Frontal cortex (tissue), 4 donors: ENCODE measurements at places on chromosomes 4 and X.

GRCh38 chr4:157934151-157934550 lies 238.7 kb downstream of the GASK1B start:
- DNase-seq: no peak

GRCh38 chr4:104969394-104970082 lies 177.1 kb upstream of the TET2 start:
- DNase-seq: no peak

- no peak for DNase-seq
These were observed 22.5 kb downstream of the GABRA3 start for GRCh38 chrX:152428596-152428995.

DNA sequence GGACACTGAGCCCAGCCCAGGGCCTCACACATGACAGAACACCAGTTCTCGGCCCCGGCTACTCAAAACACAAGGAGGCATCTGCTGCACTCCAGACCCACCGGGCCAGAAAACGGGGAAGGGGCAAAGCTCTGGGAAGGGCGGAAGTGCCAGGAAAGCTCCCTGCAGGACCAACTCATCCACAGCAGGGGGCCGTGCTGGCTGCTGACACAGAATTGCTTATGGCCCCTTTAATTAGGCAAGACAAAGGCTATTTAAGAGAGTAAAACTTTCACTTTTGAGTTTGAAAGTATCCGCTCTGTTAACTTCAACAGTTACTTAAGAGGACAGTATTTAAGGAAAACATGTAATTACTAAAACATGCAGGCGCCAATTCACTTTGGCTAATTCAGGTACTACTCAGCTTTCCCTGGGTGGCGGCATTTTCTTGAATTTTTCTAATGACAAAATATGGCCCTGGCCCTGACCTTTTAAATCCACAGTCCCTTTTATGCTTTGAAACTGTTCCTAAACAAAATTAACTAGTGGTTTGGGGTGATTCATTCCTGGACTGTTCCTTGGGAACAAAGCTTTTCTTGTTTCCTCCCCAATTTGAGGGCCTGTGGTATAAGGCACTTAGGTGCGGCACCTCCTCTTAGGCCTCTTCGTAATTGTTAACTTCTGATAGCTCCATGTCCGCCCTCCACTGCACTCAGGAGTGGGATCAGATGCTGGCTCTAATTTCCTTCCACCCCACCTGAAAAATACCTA lies 40.4 kb downstream of the NSG1 start:
- no peak for DNase-seq

DNA sequence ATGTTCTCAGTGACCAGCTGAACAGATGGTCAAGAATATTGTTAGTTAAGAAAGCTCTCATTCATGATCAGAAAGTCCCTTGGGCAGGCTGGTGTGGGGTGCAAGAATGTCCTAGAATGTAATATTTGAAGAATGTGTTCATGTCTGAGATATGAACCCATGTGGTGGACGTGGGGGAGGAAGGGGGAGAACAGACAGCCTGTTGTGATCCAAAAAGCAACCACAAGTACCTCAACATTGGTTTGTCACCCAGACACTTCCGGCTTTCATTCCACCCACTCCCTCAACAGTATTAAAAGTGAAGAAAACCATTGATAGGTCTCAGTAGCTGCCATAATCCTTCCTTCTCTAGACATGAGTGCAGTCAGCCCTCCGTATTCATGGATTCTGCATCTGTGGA lies 82.2 kb downstream of the MAML3 start:
- DNase-seq: no peak

- no peak for DNase-seq
These were observed 117.3 kb upstream of the CBR4 start for GRCh38 chr4:169127314-169127713.

DNA sequence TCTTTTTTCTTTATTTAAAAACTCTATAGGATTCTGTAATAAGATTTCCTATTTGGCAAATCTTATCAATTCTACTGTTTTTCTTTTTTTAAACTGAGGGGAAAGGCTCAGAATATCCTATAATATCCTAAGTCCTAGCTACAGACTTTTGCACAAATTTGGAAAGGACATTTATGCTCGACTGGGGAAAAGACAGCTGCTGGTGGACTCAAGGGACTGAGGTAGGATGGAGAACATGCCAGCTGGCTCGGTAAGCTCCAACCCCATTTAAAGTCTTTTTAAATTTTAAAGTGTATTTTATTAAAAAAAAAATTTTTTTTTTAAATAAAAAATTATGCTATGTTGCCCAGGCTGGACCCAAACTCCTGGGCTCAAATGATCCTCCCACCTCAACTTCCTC lies 36.8 kb downstream of the BOD1L1 start:
- no peak for DNase-seq

- DNase-seq: no peak
These were observed 1020.0 kb downstream of the DMD start for GRCh38 chrX:32191316-32191715.

DNA sequence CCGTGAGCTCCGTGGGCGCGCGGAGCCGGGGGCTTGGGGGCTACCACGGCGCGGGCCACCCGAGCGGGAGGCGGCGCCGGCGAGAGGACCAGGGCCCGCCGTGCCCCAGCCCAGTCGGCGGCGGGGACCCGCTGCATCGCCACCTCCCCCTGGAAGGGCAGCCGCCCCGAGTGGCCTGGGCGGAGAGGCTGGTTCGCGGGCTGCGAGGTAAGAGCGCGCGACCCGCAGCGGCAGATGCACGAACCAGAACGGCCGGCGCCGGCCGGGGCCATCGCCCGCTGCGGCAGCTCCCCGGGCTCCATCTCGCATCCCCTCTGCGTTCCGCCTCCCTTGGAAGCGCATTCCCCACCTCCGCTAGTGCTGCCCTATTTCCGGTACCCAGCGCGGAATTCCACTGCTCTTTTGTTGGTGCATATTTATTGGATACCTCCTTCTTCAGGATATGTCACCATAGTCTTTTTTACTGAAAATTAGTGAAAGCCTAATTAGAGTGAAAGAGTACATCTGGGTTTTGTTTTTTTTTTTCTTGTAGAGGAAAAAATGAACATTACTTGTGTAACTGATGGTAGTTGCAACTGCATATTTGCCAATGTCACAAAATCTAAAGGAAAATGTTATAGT lies 797 bp downstream of the PKD2 start:
- DNase-seq: peak; percentile 30

DNA sequence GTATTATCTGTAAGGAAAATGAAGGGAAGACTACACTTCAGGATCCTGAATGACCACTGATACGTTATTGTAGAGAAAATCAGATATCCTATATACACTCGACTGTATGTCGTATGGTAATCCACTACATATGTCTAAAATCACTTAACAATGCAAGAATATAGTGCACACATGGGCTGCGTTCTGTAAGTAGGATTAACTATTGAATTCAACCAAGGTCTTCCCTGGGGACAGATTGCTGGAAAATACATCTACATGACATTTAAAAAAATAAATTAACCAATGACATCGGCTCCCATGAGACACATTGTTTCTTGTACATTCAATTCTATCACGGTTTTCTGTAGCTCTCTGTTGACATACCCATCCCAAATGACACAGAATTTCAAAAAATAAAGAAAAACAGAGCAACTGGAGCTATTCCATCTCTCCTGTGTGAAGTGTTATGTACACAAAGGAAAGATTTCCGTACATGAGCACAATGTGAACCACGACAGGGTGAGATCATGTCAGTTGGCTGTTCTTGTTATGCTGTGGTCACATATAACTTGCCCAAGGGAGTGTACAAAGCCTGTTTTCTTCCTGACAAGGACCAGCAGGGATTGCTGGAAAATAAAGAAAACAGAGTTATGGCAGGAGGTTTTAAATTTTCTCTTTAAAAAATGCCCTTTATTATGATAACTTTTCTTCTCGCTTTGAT lies 6.1 kb downstream of the ENOX2 start:
- no peak for DNase-seq

DNA sequence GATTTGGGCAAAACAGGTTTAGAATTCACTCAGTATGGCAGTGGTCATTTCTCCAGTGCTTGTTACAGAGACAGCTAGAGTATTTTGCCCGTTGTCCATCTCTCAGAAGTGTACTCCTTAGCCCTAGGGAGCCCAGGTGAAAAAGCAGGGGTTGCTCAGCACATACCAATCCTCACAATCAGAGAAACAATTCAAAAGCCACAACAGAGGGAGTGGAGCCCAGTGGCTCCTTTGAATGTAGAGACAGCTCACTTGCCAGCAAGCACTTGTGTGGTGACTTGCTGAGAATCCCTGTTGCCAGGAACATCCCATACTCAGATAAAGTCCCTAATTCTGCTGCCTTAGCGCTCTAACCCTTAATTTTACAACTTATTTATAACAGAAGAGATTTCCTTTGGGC lies 1488.3 kb downstream of the RPA4 start:
- DNase-seq: no peak

- DNase-seq: no peak
These were observed 250.3 kb upstream of the FAM47A start for GRCh38 chrX:34382416-34382815.

DNA sequence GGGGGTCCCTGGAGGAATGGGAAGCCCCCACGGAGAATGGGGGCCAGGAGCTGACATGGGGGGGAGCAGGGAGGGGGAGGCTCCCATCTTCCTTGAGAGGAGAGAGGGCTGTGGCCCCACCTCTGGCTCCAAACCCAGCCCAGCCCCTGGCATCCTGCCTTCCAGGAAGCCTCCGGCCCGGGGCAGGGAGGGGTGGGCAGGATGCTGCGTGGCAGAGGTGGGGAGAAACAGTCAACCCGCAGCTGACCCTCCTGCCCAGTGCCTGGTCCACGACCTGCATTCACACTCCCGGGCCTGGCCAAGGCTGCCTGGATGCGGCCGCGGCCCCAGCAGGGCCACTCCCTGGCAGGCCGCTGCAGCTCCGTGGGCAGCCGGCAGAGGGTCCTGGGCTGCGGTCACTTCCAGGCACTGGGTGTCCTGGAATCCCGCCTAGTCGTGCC lies 39.0 kb downstream of the CPLX1 start:
- DNase-seq: no peak

DNA sequence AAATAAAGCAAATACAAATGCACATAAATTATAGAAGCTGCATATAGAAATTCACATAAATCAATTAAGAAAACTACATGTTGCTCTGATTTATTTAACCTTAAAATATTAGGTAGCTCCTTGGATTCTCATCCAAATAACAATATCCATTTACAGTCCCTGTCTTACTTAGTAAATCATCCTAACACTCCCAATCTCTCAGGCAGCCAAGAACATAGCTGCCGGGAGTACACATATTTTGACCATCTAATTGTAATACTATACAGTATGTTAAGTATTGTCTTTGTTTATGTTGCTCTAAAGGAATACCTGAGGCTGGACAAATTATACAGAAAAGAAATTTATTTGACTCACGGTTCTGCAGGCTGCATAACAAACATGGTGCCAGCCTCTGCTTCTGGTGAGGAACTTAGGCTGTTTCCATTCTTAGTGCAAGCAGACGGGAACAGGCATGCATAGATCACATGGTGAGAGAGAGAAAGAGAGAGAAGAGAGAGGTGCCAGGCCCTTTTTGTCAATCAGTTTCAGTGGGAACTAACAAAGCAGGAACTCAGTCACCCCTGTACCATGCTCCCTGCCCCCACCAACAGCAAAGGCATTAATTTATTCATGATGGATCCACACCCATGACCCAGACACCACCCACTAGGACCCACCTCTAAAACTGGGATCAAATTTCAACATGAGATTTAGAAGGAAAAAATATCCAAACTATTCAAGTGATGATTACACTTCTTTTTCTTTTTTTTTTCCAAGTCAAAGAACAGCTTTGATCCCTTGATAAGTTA lies 614.8 kb upstream of the TECRL start:
- no peak for DNase-seq

DNA sequence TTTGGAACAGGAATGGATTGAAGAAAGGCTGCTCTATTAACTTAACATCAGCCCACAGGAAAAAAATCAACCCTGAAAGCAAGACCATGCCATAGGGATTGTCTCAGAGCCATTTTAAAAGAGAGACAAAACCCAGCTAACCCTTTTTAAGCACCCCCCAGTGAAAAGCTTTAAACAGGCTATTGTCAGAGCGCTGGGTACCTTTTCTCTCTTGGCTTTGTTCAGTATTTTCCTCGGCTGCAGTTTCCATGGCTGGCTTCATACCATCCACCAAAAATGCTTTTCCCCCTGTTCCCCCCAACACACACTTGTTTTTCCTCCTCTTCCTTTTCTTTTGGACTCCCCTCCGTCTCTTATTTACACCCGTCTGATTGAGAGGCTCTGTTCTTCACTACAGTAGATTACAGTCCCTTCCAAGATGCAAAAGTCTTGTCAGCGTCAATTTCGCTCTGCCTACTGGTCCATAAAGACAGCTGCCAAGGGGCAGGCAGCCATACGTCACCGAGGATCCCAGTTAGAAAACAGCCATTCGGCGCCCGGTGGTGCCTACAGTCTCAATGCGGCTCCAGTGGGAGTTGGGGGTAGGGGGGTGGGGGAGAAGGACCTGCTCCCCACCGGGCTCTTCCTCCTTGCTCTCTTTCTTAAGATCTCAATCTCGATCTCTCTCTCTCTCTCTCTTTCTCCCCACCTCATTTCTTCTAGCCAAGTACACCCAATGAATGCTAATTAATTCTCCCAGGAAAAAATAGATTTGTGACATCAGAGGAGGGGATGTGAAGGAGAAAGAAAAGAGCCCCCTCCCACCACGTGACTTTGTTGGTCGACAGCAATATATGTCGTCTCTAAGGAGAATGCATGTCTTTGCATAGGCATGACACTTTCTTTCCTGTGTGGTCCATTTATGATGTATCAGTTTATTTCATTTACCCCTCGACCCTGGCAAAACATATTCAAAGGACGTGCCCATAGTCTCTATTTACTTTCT lies at the start of gene GPM6B:
GPM6B (minus strand) TSS at position 451 of the 985 bp plus-strand sequence; CDS start at position 262, 189 bp downstream.
- no peak for DNase-seq

DNA sequence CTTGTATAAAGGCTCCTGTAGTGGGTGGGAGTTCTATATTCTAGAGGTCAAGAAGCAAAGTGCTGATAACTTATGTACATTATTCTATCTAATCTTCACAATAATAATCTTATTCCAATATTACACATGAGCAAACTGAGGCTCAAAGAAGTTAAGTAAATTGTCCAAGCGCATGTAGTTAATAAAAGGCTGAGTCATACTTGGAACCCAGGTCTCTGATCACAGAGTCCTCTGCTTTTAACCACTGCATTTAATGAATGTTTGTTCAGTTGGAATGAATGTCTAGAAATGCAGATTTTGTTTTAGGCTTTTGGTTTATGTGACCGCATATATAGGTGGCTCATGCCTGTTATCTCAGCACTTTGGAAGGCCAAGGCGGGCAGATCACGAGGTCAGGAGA lies 88.4 kb upstream of the PAQR3 start:
- DNase-seq: no peak

DNA sequence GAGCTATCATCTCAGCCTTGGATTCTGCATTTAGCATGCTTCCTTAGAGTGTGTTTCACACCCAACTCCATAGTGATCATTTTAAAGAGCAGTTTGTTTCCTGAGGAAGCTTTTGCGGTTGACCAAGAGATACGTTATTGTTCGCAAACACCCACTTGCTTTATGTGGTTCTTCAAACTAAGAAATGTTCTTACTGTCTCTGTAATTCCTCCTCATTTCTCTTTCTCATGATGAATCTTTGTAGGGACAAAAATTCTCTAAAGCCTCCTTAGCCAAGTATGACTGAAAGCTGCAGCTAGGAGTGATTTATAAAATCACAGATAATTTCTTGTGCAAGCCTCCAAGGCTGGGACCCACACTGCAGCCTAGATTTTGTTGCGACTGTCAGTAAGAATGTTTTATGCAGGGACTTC lies 10.0 kb downstream of the TNIP3 start:
- DNase-seq: no peak
